T-helper 2 cell (primary cell): ENCODE measurements at places on chromosomes 11 and 22.

GRCh38 chr11:10294290-10294953, 403 bp upstream of the SBF2 start:
- DNase-seq: no peak

DNA sequence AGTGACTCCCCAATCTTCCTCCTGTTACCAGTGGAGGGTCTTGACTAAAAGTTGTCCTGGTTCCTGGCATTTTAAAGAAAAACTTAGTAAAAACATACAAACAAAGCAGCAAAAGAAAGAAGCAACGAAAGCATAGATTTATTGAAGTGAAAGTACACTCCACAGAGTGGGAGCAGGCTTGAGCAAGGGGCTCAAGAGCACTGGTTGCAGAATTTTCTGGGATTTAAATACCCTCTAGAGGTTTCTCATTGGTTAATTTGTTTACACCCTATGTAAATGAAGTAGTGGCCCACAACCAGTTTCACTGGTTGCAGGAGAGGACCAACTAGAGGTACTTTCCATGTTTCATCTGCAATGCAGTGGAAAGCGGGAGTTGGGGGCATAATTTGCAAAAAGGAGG, 10.7 kb downstream of the FAM111B start:
- no peak for DNase-seq

DNA sequence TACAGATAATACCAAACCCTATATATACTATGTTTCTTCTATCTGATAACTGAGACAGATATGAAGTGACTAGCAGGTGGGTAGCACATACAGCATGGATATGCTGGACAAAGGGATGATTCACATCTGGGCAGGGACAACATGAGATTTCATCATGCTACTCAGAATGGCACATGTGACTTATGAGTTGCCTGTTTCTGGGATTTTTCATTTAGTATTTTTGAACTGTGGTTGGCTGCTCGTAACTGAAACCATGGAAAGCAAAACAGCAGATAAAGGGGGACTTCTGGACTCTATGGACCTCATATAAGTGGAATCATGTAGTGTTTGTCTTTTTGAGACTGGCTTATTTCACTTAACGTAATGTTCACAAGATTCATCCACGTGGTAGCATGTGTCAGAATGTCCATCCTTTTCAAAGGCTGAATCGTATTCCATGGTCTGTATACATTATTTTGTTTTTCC, 883.0 kb downstream of the TBC1D22A start:
- no peak for DNase-seq

DNA sequence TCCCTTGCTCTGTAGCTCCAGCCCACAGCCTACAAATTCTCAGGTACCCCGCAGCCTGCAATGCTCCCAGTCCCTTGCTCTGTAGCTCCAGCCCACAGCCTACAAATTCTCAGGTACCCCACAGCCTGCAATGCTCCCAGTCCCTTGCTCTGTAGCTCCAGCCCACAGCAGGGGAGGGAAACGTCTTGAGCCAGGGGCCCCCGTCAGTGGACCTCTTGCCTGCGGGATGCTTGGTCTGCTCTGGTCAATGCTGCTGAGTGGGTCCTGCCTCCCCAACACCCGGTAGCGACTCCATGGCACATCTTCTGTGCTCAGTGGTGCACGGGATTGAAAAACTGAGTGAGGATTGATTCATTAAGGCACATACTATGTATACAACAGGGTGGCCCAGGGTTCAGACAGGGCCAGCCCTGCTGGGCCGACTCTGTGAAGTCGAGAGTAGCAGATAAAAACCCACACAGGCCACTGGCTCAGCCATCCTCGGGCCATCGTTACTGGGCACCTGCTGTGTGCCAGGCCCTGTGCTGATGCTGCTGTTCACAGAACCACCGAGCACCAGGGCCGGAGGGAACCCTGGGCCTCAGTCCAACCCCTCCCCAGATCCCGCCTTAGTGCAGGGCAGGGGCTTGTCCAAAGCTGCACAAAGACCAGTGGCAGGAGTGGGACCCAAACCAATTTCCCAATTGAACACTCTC, 69.7 kb downstream of the MYO7A start:
- DNase-seq: no peak

DNA sequence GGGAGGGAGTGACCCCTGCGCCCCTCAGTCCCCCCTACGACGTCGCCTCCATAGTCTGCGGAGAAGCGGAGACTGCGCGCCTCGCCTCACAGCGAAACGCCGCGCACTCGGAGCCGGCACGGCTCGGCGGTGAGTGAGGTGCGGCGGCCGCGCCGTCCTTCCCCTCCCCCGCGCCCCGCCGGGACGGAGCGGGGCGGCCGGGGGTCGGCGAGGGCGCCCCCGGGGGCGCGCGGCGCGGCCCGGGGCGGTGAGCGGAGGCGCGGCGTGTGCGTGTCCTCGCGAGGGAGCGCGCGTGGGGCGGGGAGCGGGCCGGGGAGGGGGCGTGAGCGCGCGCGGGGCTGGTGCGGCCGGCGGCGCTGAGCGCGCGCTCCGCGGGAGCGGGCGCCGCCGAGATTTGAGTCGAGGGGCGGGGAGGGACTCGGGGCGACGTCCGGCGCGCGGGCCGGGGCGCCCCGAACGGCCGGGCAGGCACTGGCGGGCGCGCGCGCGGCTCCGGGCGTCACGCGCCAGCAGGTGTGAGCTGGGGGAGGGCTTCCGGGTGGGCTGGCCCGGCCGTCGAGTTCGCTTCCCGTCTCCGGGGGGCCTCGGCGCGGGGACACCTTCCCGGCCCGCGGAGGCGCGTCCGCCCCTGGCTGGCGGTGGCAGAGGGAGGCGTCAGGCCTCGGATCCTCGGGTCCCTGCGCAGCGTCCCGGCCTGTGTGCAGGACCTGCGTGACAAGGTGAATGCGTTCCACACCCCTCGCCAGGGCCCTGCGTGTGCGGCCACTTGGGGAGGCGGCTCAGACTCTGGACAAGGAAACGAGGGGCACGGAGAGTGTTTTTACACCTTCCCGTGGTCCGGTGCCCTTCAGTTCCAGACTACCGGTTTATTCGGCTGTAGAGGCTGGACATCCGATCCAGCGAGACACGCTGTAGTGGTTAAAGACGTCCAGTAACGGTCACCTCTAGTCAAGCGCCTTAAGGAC, 50.4 kb downstream of the FAM83F start:
- peak; percentile 71 for DNase-seq

DNA sequence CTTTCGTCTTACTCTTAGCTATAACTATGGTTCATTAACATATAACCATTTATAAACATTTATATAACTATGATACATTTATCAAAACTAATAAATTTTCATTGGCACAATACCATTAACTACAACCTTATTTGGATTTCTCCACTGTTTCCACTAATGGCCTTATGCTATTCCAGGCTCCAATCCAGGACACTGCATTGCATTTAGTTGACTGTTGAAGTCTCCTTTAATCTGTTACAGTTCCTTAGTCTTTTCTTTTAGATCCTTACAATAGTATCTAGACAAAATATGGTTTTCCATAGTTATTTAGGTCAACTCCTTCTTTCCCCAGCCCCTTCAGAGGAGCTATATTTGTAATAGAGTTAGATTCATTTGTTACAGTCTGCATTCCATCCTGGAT, 47.2 kb downstream of the CCDC34 start:
- no peak for DNase-seq

- peak; percentile 24 for DNase-seq
Observed at GRCh38 chr11:81870815-81871214, 862.8 kb downstream of the FAM181B start.

GRCh38 chr11:102276362-102276761, 40.9 kb upstream of the BIRC3 start:
- no peak for DNase-seq

DNA sequence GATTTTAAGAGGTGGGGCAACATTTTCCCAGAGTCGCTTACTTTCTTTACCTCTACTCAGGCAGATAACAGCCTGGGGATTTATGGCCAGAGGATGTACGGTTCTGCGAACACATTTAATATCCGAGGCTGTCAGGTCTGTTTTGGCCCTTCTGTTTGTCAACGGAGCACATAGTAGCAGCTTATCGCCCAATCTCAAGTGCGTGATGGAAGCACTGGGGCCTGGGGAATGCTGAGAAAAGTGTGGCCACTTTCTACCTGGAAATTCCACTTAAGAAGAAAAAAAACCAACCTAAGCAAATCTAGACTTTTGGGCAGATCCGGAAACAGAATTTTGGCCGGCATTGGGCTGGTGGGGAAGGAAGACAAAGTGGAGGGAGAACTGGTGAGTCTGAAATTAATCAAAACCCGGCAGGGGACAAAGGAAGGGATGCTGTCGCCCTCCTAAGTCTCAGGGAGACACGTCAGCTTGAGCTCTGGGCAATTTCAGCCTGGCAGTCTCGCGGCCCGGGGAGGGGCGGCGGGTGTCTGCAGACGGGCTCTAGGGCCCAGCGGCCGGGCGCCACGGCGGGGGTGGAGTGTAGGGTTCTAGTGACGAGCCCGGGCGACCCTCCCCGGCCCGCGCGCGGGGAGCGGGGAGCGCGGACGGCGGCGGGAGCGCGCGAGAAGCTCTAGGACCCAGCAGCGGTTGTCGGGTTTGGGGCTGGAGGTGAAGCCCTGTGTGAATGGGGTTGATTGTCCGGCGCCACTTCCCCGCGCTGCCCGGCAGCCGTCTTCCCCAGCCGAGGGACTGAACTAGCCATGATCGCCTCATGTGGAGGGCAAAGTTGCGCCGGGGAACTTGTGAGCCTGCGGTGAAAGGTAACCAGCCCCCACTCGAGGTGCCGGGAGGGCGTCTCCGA, at the start of gene AMOTL1:
Gene AMOTL1 (plus strand): TSS at position 656 of the 901 bp plus-strand sequence. CDS start 156 bp downstream, at position 812.
- DNase-seq: no peak

- no peak for DNase-seq
Observed at GRCh38 chr11:94997437-94997836, 23.9 kb downstream of the KDM4D start.

DNA sequence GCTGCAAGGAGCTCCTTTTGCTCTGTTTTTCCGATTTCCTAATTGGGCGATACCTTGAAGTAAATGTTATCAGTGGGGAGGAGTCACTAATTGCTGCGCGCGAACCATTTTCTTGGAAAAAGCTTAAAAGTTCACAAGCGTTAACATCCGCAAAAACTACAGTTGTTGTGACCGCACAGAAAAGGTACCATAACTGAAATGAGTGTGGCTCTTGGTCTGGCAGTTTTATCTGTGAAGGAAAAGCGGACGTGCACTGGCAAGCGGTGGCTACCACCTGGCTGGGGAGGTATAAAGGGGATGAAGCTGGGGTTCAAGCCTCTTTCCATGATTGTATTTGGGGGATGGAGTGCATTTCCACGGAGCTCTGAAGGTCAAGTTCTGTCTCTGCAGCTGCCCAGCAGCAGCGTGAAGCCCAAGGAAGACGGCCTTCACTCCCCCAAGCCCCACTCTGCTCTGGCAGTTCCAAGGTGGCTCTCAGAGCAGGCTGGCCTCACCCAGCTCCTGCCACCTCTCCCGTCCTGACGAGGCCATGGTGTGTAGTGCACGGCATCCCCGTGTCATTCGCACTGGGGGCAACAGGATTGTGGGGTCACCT, 27.5 kb downstream of the MOV10L1 start:
- no peak for DNase-seq

- DNase-seq: no peak
Observed at GRCh38 chr11:113895367-113896155, 9.0 kb upstream of the HTR3B start.

DNA sequence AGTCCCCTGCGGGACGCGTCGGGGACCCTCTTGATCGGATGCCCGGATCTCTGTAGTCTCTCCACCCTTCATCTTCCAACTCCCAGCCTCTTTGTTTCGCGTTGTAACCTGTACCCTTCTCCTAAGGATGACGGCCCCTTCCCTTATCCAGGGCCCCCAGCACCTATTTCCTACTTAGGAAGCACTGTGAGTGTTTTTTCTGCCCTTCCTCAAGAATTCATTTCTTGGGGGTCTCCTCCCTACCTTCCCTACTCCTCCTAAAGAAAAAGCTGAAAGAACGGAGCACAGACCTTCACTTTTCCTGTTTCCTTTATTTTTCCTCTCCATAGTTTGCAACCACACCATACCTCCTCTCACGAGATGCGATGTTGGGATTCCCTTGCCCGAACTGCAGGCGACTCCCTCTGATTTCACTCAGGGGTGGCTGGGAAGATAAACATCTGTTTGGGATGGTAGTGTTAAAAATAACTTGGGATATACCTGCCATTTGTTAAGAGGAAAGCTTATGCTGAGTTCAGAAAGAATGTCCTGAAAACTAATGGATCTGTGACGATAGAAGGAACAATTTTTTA, 593 bp downstream of the FAM118B start:
- no peak for DNase-seq

DNA sequence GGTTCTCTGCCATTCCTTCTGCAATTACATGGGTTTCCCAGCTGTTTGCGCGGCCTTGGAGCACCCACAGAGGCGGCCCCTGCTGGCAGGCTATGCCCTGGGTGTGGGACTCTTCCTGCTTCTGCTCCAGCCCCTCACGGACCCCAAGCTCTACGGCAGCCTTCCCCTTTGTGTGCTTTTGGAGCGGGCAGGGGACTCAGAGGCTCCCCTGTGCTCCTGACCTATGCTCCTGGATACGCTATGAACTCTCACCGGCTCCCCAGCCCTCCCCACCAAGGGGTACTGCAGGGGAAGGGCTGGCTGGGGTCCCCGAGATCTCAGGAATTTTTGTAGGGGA, 2.6 kb downstream of the RCE1 start:
- DNase-seq: no peak

- DNase-seq: no peak
Observed at GRCh38 chr11:20046416-20046815, 113.9 kb downstream of the DBX1 start.

GRCh38 chr22:30371981-30372380, 15.2 kb downstream of the CCDC157 start:
- no peak for DNase-seq

- no peak for DNase-seq
Observed at GRCh38 chr22:19770349-19771220, 10.0 kb downstream of the TBX1 start.

DNA sequence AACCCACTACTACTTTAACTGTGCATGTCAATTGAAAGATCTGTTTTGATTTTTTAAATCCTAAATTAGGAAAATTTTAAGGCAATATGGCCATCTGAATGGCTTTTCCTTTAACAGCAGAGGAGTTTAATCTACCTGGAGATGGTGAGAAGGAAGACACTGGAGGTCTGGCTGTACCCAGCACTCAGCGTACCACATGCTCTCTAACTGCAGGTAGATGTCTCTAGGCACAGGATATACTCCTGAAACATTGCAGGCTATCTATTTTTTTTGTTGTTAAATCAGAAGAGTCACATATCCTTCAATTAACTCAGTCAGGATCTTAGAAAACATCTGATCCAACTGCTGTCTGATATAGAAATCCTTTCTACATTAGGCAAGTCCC, 17.3 kb upstream of the CASTOR1 start:
- DNase-seq: no peak

- no peak for DNase-seq
Observed at GRCh38 chr11:44814881-44815592, 88.3 kb downstream of the TSPAN18 start.

- no peak for DNase-seq
Observed at GRCh38 chr11:23123753-23124152, 263.5 kb upstream of the CCDC179 start.
